ENCODE measurements at places on chromosomes 6 and 20.

GRCh38 chr6:18412644-18413043 lies 25.5 kb downstream of the RNF144B start:
- no peak for DNase-seq

- DNase-seq: no peak
Measured at GRCh38 chr20:19423900-19424620, 211.6 kb downstream of the SLC24A3 start.

- DNase-seq: no peak
Measured at GRCh38 chr6:14190191-14190928, 72.8 kb downstream of the CD83 start.

- no peak for DNase-seq
Measured at GRCh38 chr20:1674990-1675780, 17.6 kb upstream of the SIRPG start.

- DNase-seq: no peak
Measured at GRCh38 chr20:33883164-33883563, 72.0 kb downstream of the CHMP4B start.

Measured in activated naive CD8-positive, alpha-beta T cell treated with anti-CD3 and anti-CD28 coated beads, Interleukin-2, amount 50 U/mL, for 16 hours (primary cell).